ENCODE measurements at places on chromosomes 1 and 21.

DNA sequence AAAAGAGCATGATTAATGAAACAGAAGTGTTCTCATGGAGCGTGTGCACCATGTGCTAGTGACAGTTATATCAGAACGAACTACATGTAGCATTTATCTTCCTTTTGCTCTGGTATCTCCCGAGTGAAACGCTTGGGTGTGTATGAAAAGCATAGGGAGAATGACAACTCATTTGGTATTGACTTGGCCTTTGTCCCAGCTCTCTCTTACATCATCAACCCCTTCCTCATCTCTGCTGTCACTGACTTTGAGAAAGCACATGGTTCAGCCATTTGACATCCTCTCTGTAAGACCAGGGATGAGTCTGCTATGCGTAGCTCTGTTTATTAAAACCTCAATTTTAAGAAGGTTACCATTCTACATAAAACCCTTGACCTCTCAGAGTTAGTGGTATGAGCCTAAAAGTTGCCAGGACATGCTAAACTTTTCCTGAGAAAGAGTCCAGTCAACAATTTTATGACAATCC is 201.0 kb downstream of the NRIP1 start:
- no peak for DNase-seq

GRCh38 chr21:26717146-26717739 is 128.0 kb downstream of the ADAMTS1 start:
- DNase-seq: no peak

GRCh38 chr1:94259635-94260289 is 22.4 kb upstream of the ARHGAP29 start:
- no peak for DNase-seq

GRCh38 chr1:93033785-93034184 is 45.3 kb upstream of the MTF2 start:
- DNase-seq: no peak

- no peak for DNase-seq
Measured at GRCh38 chr21:42638266-42638863, 15.1 kb upstream of the PDE9A start.

- no peak for DNase-seq
Measured at GRCh38 chr21:33543505-33544129, 779 bp downstream of the SON start.

DNA sequence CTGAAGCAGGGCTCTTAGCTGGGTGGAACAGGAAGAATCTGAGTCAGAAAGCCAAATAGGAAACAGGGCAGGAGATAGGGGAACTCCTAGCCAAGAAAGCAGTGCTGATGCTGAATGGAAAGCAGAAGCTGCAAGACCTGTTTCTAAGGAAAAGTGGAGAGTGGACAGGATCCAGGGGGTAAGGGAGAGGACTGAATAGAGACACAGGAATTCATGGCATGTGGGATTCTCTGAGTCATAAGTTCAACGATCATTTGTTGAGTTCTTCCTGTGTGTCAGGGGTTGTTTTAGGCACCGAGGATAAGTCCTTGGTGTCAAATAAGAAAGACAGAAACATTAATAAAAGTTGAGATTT is 153.8 kb upstream of the FGGY start:
- DNase-seq: no peak

- DNase-seq: peak; percentile 33
Measured at GRCh38 chr1:175376194-175376593, 183.6 kb upstream of the KIAA0040 start.

GRCh38 chr1:92356956-92357355 is 58.1 kb downstream of the RPAP2 start:
- no peak for DNase-seq

DNA sequence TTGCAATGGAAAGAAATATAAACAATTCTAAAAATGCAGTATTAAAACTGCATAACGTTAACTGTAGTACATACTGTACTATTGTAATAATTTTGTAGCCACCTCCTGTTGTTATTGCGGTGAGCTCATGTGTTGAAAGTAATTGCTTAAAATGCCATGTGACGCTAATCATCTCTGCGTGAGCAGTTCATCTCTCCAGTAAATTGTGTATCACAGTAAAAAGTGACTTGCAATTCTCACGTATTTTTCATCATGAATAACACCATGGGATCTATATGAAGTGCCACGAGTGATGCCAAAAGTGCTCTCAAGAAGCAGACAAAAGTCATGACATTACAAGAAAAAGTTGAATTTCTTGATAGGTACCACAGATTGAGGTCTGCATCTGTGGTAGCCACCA is 82.4 kb upstream of the CYYR1 start:
- DNase-seq: peak; percentile 60

DNA sequence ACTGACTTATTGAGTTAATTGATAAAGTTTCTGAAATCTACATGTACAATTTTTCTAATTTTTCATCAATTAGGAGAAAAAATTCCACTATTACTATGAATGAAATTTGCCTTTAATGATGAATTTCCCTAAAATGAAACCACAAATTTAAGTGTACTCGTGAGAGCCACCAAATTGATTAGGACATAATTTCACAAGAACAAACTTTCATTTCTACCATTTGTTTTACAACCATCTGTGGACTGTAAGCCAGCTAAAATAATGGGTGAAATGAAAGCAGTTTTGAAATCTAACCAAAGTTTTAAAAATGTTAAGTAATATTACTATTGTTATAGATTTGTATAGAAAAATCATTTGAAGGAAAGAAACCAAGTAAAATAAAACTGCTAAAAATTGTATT is 41.8 kb downstream of the AGL start:
- DNase-seq: no peak

DNA sequence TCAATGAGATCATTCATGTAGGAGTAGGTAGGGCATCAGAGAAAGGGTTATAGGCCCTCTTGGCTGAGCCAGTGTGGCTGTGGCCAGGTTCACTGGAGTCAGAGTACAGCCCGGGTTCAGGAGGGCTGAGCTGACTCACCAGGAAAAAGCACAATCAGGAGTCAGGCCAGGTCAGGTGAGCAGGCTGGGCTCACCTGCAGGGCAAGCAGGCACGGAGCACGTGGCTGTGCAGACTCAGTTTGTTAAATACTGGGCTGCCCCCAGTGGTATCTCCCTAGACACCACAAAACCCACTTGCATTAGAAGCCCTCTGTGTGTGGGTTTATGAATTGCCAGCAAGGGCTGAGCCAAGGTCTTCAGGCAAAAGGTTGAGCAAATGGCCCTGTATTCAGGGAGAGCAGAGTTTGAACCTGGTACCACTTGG is 122.1 kb upstream of the SERBP1 start:
- DNase-seq: no peak

GRCh38 chr21:38376235-38376634 is 119.4 kb downstream of the KCNJ15 start:
- no peak for DNase-seq

DNA sequence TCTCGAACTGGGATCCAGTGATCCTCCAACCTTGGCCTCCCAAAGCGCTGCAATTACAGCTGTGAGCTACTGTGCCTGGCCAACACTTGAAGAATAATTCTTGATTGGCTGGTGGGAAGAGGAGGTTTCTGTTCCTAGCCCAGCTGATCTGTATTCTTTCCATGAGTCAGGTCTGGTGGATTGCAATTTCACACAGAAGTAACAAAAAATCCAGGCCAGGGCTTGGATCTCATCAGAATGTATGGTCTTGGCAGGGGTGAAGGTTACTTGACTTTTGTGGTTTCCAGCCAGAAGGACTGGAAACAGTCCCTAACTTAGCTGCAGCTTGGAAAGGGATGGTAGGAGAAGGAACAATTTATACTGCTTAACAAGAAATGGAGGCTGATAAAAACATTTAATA is 5.1 kb upstream of the HP1BP3 start:
- no peak for DNase-seq

GRCh38 chr1:206717674-206717989 is 32.9 kb downstream of the MAPKAPK2 start:
- DNase-seq: no peak

DNA sequence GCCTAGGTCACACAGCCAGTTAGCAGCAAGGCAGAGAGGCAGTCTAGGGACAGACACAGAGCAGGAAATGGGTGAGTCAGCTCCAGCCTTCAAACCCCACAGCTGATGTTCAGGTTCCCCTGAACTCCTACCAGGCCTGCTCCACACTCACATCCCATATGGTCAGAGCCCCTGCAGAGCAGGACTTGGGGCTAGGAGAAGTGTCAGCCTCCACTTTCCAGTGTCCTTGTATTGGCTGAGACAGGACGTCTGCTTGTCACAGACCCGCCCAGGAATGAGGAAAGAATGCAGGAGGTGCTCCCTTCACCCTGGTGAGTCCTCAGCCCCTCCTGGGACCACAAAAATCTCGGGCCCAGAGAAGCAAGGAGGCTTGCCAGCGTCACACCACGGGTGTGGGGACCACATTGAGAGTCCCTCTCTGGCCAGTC is 92.5 kb downstream of the LACTBL1 start:
- no peak for DNase-seq

GRCh38 chr1:34681480-34682451 is 73.1 kb upstream of the GJB5 start:
- peak; percentile 58 for DNase-seq

- DNase-seq: peak; percentile 60
Measured at GRCh38 chr1:99849413-99849743, 783 bp upstream of the AGL start.

GRCh38 chr1:180179162-180179957 is 24.7 kb downstream of the QSOX1 start:
- DNase-seq: no peak

GRCh38 chr1:211894312-211894711 is 63.7 kb upstream of the LPGAT1 start:
- DNase-seq: no peak

- DNase-seq: no peak
Measured at GRCh38 chr21:18244671-18245463, at the start of gene CHODL. TSS of gene CHODL (plus strand) at chr21:18244833. CDS start at chr21:18245224, 391 bp downstream.

- DNase-seq: no peak
Measured at GRCh38 chr1:78334952-78335351, 155.8 kb upstream of the PTGFR start.

DNA sequence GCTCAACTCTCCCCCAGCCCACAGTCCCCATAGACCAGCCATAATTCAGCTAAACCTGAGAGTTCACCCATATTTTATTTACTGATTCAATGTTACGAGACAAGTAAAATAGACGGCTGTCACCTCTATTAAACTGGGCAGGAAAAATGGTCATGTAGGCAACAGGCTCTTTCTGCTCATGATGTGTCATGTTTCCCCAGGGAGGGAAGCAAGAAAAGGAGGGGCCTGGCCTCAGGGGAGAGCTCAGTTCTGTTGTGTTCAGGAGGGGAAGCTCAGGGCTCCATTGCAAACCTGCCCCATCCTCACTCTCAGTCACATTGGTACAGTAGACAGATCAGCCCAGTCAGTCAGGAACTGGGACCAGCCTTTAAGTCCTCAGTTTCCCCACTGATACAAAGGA is 12.8 kb downstream of the GRIK3 start:
- DNase-seq: no peak

DNA sequence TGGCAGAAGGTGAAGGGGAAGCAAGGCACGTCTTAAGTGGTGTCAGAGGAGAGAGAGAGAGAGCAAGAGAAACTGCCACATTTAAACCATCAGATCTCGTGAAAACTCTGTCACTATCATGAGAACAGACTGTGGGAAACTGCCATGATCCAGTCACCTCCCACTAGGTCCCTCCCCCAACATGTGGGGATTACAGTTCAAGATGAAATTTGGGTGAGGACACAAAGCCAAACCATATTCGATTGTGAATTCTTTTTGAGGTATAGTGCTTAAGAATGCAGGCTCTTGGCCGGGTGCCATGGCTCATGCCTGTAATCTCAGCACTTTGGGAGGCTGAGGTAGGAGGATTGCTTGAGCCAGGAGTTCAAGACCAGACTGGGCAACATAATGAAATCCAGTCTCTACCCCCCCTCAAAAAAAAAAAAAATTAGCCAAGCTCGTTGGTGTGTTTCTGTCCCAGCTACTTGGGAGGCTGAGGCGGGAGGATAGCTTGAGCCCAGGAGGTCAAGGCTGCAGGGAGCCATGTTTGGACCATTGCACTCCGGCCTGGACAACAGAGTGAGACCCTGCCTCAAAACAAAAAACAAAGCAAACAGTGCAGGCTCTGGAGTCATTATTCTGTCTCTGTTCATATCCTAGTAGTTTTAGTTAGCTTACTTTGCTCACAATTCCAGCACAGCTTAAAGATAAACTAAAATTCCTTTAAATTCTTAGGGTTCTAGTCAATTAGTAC is 6.0 kb downstream of the ZCCHC17 start:
- no peak for DNase-seq

DNA sequence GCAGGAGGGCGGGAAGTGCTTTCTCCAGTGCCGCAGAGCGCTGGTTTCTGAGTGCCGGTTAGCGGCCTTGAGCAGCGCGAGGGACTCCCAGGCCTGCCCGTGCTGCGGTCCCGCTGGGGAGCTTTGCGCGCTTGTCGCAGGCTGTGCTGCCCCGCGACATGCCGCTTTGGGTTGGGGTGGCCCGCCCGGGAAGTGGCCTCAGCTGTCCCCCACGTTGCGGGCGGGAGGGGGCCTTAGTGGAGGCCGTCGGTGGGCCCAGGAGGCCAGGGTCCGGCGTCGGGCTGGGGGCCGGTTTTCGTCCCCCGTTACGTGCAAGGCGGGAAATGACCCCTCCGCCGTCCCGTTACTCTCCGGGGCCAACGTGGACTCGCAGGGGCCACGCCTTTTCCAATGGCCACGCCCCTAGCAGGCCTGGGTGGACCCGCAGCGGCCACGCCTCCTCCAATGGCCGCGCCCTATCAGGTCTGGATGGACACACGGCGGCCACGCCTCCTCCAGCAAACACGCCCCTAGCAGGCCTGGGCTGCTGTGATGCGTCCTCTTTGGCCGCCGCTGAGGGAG is 977 bp upstream of the C1orf174 start:
- peak; percentile 96 for DNase-seq

GRCh38 chr1:184223216-184223615 is 163.6 kb upstream of the C1orf21 start:
- DNase-seq: no peak

DNA sequence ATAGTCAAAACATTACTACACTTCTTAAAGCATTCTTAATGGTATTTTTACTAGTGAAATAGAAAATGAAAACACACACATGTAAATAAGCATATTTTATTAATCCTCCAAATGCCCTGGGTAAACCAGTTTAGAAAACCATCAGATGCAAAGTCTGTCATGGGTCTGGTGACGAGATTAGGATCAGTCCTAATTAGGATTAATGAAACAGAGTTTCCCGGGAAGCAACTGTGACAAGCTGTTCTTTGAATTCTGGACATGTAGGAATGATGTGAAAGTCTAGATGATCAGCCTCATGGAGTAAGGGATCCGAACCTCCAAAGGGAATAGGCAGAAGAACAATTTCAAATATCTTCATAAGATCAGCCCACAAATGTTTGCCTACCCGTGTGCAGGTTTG is 250.2 kb downstream of the KIF26B start:
- DNase-seq: no peak

- no peak for DNase-seq
Measured at GRCh38 chr1:73040811-73041210, 758.5 kb upstream of the NEGR1 start.

- peak; percentile 92 for DNase-seq
Measured at GRCh38 chr1:41404308-41404761, 43.1 kb downstream of the FOXO6 start.

Measured in NCI-H1417 (cell line).